ENCODE measurements at places on chromosomes 16 and 17. TPM values are rescaled to one million over a fixed set of nuclear protein-coding genes. Genes with fewer than 3 reads are reported as not detected.

C17orf50 gene
- total RNA-seq: not detected

SPATA32 gene
- total RNA-seq: not detected

- H3K27me3 ChIP-seq: no peaks in the 10 kb centered on the region
- H3K27ac ChIP-seq: no peak overlapping the region
- no peak overlapping the region for H3K4me3 ChIP-seq
Measured at GRCh38 chr16:25140459-25140858, 28.9 kb downstream of the LCMT1 start.

GRCh38 chr17:15307710-15308111 is 33.7 kb downstream of the TEKT3 start:
- no peaks in the 10 kb centered on the region for H3K4me1 ChIP-seq
- no peak for DNase-seq
- H3K36me3 ChIP-seq: no peaks in the 10 kb centered on the region
- H3K4me3 ChIP-seq: no peak overlapping the region
- no peak overlapping the region for H3K27ac ChIP-seq

GRCh38 chr17:34883106-34884000 is 77.9 kb downstream of the CCT6B start:
- no peak overlapping the region for H3K4me3 ChIP-seq
- no peak overlapping the region for H3K27ac ChIP-seq
- no peaks in the 10 kb centered on the region for H3K27me3 ChIP-seq
- H3K4me1 ChIP-seq: no peaks in the 10 kb centered on the region
- no peak for DNase-seq

DNA sequence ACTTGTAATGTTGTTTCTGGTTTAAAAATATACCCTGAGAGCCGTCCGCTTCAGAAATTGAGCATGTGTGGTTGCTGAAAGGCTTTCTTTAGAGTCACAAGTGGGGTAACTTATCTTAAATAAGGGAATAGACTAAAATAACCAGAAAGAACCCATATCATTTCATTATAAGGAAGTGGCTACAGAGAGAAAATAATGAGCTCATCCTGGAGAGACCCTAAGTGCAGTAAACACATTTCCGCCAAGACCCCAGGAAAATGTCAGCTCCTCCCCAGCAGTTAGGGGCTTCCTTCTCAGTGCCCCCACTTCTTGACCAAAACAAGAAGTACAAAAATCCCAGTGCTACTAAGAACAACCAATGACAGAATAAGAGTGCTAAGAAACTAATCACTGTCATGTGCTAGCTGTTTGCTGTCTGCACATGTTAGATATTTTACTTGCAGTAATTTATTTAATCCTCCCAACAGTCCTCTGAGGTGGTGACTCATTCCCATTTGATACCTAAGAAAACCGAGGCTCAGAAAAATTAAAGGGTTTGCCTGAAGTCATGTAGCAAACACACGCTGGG is 83.5 kb downstream of the CDYL2 start:
- no peaks in the 10 kb centered on the region for H3K36me3 ChIP-seq
- H3K4me1 ChIP-seq: peaks cover 5% of the 10 kb centered on the region
- H3K27me3 ChIP-seq: no peaks in the 10 kb centered on the region

DNA sequence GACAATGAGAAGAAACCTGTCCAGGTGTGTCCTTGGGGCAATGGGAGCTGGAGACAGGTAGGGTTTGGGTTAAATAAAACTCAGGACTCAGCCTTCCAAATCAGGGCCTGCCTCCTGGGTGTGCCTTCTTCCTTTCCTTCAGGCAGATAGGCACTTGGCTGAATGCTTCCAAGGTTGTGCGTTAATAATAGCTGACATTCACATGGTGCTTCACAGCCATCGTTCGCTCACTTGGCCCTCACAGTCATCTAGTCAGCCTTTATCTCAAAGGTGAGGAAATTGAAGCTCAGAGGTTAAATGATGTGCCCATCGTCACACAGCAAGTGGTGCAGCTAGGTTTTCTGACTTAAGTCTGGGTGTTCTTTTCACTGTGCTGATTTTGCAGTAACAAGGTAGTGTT is 9.5 kb downstream of the NFE2L1 start:
- H3K27ac ChIP-seq: no peak overlapping the region
- H3K27me3 ChIP-seq: no peaks in the 10 kb centered on the region
- H3K36me3 ChIP-seq: no peaks in the 10 kb centered on the region
- peaks cover 4% of the 10 kb centered on the region for H3K4me1 ChIP-seq

Data from aorta (tissue), 5 donors.